ENCODE measurements at places on chromosomes 11 and 22.

GRCh38 chr22:39806109-39806508 is 87.5 kb downstream of the ENTHD1 start:
- DNase-seq: no peak

DNA sequence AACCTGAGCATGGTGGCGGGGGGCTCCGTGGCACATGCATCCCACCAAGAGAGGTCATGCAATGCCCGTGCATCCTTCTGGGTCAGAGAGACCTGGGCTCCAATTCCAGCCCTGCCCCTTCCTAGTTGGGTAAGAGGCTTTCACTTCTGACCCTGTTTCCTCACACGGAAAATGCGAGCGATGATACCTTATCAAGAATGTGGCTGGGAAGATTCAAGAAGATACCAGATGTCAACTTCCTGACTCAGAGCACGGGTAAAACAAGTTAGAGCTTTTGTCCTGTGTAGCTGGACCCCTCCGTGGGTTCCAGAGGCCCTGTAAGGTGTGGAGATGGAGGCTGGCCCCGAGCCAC is 8.7 kb upstream of the DGKZ start:
- peak; percentile 13 for DNase-seq

DNA sequence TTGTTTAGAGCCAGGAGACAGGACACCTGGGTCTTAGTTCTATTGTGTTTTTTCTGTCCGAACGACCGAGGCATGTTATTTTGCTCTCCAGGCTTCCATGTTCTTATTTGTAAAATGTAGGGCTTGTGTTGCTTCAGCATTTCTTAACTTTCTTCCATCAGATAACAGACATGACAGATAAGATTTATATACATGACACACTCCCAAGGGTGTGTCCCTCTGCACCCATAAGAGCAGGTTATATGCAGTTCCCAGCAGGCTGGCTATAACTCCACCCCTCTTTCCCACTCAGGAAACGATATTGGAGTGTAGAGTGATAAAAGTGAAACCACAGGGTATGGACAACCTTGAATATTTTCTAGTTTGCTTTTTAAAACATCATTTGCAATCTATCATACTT is 65.8 kb downstream of the APIP start:
- no peak for DNase-seq

GRCh38 chr11:126627421-126627820 is 271.9 kb downstream of the ST3GAL4 start:
- DNase-seq: no peak

GRCh38 chr11:4466871-4467442 is 15.5 kb upstream of the OR52K1 start:
- DNase-seq: no peak

DNA sequence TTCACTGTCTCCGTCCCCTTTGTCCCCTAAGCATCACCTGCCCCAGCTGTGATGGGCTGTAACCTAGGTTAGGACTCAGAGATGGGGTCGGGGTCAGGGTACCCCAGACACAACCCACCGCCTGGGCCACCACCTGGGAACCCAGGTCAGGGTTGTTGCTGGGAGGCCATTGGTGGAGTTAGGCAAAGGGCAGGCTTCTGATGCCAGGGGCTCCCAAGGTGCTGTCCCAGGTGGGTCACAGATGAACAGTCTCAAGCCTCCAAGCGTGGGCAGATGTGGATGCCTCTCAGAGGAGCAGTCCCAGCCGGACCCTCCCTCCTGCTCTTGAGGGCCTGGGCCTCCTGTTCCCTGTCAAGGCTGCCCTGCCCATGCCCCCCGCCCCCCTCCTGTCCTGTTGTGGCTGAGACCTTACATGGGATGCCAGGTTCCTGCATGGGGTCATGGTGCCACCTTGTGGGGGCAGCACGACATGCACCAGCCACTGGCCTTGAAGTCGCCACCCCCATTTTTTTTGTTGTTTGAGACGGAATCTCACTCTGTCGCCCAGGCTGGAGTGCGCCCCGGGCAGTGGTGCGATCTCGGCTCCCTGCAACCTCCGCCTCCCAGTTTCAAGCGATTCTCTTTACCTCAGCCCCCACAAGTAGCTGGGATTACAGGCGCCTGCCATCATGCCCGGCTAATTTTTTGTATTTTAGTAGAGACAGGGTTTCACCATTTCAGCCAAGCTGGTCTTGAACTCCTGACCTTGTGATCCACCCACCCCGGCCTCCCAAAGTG is 12.1 kb downstream of the GATD1 start:
- peak; percentile 44 for DNase-seq

- DNase-seq: no peak
Measured at GRCh38 chr22:38455530-38456271, 702 bp upstream of the KCNJ4 start.

- no peak for DNase-seq
Measured at GRCh38 chr11:115643549-115644270, 139.5 kb upstream of the CADM1 start.

- no peak for DNase-seq
Measured at GRCh38 chr11:94568200-94568599, 1.0 kb downstream of the PIWIL4 start.

GRCh38 chr22:27111796-27112672 is 454.6 kb downstream of the MIAT start:
- DNase-seq: no peak

DNA sequence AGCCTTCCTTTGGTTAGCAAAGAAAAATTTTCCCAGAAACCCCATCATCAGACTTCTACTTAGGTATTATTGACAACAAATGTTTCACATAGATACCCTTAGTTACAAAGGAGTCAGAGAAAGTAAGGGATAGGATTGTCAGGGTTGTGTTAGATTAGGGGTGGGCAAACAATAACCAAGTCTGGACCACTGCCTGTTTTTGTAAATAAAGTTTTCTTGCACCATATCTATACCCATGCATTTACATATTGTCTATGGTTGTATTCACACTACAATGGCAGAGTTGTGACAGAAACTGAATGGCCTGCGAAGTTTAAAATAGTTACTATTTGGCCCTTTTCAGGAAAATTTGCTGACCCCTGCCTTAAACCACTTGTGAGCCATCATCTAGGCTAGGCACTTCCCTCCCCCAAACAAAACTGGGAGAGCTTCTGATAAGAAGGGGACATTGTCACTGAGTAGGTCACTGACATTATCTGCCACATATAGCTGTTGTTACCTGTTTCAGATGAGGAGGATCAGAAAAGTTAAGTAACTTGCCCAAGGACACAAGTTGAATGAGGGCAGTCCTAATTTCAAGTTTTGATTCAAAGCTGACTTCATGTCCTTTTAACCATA is 40.7 kb upstream of the TMEM135 start:
- DNase-seq: no peak

DNA sequence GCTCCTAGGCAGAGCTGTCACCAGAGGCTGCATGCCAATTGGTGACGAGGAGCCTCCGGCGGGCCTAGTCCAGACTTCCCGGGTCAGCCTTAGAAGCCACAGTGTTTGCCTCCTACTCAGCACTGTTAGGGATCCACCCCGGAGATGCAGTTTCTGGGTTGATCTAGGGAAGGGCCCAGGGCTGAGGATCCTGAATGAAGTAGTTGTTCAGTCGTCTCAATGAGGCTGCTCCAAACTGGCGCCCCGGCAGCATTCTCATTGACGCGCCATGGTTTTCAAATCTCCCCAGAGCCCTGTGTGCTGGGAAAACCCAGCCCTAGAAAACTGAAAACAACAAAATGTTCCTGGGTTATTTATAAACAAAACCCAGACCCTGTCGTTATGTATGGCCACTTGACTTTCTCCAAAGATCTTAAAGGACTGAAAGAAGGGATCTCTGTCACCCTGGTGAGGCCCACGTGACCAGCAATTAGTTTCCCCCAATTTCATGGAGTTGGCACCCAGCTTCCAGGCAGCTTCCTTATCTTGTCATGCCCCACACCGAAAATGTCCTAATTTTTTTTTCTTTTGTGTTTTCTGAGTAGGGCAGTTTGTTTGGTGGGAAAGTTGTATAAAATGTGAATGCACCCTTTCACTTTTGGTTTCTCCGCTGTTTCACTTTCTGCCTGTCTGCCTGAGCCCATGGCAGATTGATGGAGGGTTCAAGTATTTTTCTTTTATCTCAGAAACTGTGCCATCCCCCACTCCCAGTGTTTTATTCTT is 2.0 kb upstream of the EHD1 start:
- DNase-seq: no peak

All from HFFc6 (cell line).